ENCODE measurements at places on chromosomes 3 and 15. TPM values are rescaled to one million over a fixed set of nuclear protein-coding genes. Genes with fewer than 3 reads are reported as not detected.

- DNase-seq = no peak
Measured at GRCh38 chr3:12918231-12918630, 76.9 kb upstream of the RPL32 start.

DNA sequence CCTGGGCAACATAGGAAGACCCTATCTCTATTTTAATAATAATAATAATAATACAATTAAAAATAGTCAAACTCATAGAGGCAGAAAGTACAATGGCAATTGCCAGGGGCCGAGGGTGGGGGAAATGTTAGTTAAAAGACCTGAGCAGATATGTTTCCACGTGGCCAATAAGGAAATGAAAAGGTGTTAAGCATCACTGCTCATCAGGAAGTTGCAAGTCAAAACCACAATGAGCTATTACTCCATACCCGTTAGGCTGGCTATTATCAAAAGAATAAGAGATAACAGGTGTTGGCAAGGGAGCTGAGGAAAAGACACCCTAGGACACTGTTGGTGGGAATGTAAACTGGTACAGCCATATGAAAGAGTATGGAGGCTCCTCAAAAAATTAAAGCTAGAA is 60.4 kb upstream of the PRSS50 start:
- no peak for DNase-seq

GRCh38 chr3:14458434-14459275 is 56.2 kb downstream of the SLC6A6 start:
- DNase-seq = no peak

GRCh38 chr15:94259863-94260262 is 28.5 kb downstream of the MCTP2 start:
- no peak for DNase-seq

- no peak for DNase-seq
Measured at GRCh38 chr3:128276146-128276435, 122.8 kb downstream of the EEFSEC start.

DNA sequence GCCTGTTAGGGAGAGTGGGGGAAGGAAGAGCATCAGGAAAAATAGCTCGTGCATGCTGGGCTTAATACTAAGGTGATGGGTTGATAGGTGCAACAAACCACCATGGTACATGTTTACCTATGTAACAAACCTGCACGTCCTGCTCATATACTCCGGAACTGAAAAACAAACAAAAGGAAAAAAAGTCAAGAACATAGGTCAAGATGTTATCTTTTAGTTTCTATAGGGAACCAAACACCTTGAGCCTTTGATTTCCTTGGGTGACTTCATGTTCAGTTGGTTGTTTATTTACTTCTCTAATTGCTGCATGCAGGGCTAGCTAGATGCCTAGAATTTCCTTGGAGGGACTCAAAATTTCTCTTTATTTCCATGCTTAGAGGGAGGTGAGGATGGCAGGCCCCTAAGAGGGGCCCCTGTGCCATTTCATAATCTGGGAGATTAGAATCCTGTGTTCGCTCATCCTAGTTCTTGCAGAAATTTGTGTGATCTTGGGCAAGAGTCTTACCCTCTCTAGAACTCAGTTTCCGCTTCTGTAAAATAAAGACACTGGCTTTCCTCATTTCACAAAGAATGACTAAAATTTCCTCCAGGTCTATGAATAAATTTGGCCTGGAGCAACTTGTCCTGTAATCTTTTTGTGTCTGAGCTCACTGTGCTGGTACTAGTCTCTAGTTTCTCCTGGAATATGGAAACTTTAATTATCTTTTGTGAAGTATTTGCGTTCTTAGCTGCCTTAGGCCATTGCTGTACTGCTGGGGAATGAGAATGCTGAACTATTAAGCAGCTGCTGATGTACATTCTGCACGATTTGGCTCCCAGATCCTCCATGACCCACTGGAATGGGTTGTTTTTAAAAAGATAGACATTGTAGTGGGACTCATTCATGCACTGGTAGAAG is 457.5 kb downstream of the EDEM1 start:
- DNase-seq = no peak

DNA sequence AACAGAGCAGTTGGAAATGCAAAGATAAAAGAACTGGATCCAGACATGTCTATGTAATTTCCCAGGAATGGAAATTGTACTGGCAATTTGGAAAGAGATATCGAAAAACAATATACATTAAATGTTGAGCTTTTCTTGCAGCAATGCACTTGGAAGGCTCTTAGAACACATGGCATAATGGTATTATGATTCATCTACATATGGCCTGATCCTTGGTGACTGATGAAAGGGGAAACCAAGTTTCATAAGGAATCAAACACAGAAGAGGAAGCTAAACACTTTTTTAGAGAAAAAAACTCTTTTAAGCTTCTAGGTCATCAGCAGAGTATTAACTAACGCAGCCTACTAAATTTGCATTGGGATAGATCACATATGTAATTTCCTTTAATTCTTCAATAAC is 12.4 kb upstream of the GREM1 start:
- no peak for DNase-seq

GRCh38 chr3:27486336-27486735 is 2.2 kb upstream of the SLC4A7 start:
- DNase-seq = no peak

DNA sequence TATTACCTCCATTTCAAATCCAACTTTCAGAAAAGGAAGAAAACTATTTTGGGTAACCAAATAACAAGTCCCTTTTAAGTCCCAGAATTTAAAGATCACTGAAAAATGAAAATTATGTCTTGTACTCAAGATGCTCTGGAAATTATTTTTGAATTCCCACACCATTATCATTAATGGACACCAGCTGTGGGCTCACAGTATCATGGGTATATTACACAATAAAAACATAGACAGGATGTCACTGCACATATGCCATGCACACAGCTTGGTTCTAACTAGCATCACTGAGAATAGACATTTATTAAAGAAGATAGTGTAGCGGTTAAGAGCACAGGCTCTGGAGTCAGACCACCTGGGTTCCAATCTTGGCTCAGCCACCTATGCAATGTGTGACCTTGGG is 130.4 kb downstream of the FRMD5 start:
- no peak for DNase-seq

The PLSCR5 gene
- total RNA-seq = not detected

The EMC7 gene
- 33.9 TPM for total RNA-seq

The CFAP92 gene
- 4.8 TPM for total RNA-seq

The ITIH1 gene
- total RNA-seq = not detected

The CELF6 gene
- total RNA-seq = not detected

The MGA gene
- 31.8 TPM for total RNA-seq

The GOLGA8T gene
- not detected for total RNA-seq

The SLC24A5 gene
- total RNA-seq = not detected

The TAGLN3 gene
- not detected for total RNA-seq
